ENCODE measurements at places on chromosomes 12 and 14. TPM values are rescaled to one million over a fixed set of nuclear protein-coding genes. Genes with fewer than 3 reads are reported as not detected.

DNA sequence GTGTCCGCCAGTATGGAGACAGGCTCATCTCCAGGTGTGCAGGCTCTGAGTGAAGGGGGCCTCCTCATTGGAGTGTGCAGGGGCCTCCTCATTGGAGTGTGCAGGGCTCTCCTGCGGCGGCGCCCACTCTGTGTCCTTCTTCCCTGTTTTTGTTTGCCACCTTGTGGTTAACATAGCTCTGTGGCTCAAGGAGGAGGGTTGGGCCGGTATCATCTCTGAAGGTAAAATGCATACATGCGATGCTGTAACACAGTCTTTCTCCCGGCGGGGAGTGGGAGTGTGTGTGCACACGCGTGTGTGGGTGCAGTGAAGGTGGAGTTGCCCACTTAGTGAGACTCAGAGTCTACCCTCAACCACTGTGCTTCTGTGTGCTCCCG is 429.4 kb downstream of the ZFP36L1 start:
- peak overlapping the region; percentile 20 for H3K27ac ChIP-seq
- no peaks in the 10 kb centered on the region for H3K36me3 ChIP-seq
- H3K4me3 ChIP-seq: no peak overlapping the region
- no peak for DNase-seq
- peaks cover 27% of the 10 kb centered on the region for H3K4me1 ChIP-seq

GRCh38 chr14:64110802-64111201 is 183.4 kb downstream of the ESR2 start:
- no peaks in the 10 kb centered on the region for H3K4me1 ChIP-seq
- no peak for DNase-seq
- H3K27ac ChIP-seq: no peak overlapping the region
- H3K36me3 ChIP-seq: peaks cover 13% of the 10 kb centered on the region
- no peak overlapping the region for H3K4me3 ChIP-seq

DNA sequence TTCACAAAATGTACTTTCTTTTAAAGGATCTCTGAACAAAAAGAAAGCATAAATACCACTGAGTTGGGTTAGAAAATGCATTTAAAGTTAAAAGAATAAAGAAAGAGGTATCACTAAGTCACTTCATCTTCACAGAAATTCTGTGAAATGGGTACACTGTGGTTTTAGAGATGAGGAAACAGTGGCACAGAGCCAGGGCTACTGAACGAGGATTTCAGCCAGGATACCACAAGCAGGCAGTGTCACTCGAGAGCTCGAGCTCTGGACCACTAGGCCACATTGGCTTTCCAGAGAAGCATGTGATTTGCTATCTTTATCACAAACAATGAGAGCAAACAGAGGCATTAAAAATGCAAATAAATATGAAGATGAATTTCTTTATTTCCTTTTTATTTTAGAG is 51.0 kb downstream of the WDHD1 start:
- H3K27me3 ChIP-seq: no peaks in the 10 kb centered on the region
- H3K4me3 ChIP-seq: no peak overlapping the region
- H3K4me1 ChIP-seq: no peaks in the 10 kb centered on the region
- no peaks in the 10 kb centered on the region for H3K36me3 ChIP-seq
- DNase-seq: no peak

- no peak overlapping the region for H3K27ac ChIP-seq
- no peaks in the 10 kb centered on the region for H3K36me3 ChIP-seq
- DNase-seq: no peak
- H3K27me3 ChIP-seq: no peaks in the 10 kb centered on the region
- H3K4me3 ChIP-seq: no peak overlapping the region
- no peaks in the 10 kb centered on the region for H3K4me1 ChIP-seq
These were observed 272.3 kb downstream of the TMTC2 start for GRCh38 chr12:82958966-82959365.

GRCh38 chr12:65619018-65619417 is 205.3 kb upstream of the HMGA2 start:
- no peaks in the 10 kb centered on the region for H3K4me1 ChIP-seq
- DNase-seq: no peak
- H3K27me3 ChIP-seq: no peaks in the 10 kb centered on the region
- H3K27ac ChIP-seq: no peak overlapping the region

- peak overlapping the region; percentile 60 for H3K27ac ChIP-seq
- peaks cover 4% of the 10 kb centered on the region for H3K36me3 ChIP-seq
- H3K27me3 ChIP-seq: peaks cover 41% of the 10 kb centered on the region
- peak; percentile 78 for DNase-seq
- peak overlapping the region; percentile 46 for H3K4me3 ChIP-seq
- H3K4me1 ChIP-seq: peaks cover 26% of the 10 kb centered on the region
These were observed 3.3 kb downstream of the ARHGAP9 start for GRCh38 chr12:57476162-57476992.

The NEUROD4 gene
- not detected for total RNA-seq

The RGS6 gene
- 2.6 TPM for total RNA-seq

The DHH gene
- 2.1 TPM for total RNA-seq

The KCNH5 gene
- 0.29 TPM for total RNA-seq

The KLHL33 gene
- 0.29 TPM for total RNA-seq

The TSPAN9 gene
- 81.2 TPM for total RNA-seq

Data from upper lobe of right lung (tissue), 1 donor.